ENCODE measurements at places on chromosomes 4 and X. TPM values are rescaled to one million over a fixed set of nuclear protein-coding genes. Genes with fewer than 3 reads are reported as not detected.
A peak's percentile ranks its signal among the peaks of the same experiment; 100 is the strongest.

DNA sequence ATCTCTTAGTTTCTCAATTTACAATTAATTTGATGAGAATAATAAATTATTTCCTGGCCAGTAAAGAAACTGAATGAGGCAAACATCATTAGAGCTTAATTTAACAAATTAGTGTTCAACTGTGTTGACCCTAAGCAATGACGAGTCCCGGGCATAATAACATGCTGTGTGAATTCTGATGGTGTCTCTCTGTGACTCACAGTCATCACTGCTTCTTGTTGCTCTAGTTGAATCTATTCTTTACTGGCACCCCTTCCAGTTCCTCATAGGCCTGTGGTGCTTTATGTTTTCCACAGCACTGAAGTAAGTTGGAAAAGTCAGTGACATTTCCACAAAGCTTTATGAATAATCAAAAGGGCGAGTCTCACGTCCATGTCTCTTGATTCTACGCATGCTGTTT, 57.7 kb upstream of the SLC7A11 start:
- DNase-seq = no peak

The ANKRD50 gene
- total RNA-seq = 24.3 TPM

DNA sequence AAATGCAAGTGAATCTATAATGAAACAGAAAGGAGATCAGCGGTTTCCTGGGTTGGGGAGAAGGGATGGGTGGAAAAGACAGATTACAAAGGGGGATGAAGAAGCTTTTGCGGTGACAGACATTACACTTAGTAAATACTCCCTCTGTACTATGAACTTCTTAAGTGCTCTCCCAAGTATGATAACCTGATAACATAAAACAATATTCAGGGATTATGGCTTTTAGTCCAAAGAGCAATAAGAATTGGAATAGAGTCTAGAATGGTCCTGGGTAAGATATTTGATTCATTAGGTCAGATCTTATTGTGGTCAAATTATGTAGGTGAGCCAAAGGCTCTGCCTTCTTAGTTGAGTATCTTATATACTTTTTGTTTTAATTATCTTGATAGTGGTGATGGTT, 9.2 kb downstream of the LRRC66 start:
- DNase-seq = no peak

The CLIC2 gene
- 0.59 TPM for total RNA-seq

- no peak for DNase-seq
Measured at GRCh38 chrX:29237972-29238371, 650.7 kb downstream of the IL1RAPL1 start.

DNA sequence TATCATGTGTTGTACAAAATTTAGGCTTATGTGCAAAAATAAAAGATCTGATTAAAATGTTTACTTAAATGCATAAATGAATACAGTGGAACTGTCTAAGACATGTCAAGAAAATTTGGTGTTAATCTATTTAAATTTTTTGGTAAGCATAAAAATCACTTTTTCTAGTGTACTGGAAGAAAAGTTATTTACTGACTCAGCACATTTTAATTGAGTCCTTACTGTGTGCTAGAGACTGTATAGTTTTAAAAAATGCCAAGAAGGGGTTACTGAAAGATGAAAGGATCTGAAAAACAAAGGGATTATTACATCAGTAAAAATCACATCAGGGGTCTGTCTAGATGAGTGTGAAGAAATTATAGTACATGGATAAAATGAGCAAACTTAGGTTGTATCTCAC, 60.6 kb downstream of the RAPGEF2 start:
- DNase-seq = no peak

DNA sequence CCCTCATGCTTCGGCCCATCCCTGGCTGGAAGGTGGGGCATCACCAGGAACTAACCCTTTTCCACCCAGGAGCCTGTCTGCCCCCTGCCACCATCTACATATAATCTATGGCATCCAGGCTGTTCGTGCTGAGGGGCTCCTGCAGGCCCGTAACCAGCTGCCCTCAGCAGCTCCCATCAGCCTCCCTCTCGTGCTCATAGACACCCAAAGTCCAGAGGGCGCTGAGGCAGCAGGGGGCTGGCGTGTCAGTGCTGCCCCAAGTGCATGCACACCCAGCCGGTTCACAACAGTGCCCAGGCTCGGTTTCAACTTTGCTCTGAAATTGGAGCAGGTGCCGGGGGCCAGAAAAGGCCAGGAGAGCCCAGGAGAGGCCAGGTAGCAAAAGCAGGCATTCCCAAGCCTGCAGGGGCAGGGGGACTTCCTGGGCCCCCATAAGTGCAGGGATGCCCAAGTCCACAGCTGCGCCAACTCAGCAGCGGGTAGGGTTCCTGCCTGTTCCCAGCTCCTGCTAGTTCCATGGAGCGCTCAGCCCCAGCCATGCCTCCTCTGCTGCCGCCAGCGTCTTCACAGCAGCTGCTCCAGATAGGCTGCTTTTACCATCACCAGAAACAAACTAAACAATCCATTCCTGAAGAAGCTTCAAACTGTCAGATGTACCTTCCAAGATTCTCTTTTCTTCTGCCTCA, 558.2 kb upstream of the GNPDA2 start:
- DNase-seq = no peak

DNA sequence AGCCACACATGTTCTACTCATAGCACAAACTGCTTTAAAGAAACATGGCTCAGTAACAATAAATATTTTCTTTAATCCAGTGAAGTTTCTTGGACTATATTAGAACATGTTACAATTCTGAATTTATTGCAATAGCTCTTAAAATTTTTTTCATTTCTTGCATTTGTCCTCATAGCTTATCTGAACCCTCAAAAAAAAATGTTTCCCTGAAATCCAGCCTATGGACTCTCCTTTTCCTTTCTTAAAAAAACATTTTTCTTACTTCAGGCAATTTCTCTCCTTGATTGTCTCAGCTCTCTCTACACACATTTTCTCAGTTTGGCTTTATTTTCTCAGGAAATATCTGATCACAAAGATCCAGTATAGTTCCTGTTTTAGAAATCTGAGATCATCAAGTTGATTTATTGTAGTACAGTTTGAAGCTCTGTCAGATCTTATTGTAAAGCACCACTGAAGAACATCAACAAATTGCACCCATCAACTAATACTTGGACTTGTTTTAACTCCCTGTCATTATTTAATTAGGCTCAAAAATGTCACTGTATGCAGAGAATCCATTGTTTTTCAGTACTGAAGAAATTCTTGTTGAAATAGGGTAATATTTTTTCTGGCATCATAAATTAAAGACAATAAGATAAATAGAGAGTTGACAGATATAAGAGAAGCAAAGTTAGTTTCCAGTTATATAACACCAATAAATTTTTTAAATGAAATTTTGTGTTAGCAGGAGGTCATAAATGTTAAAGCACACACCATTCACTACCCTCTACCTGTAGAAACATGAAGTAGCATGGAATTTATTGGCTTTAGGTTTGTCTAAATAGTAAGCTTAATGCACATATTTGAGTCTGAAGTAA, 317.7 kb downstream of the ARHGAP24 start:
- DNase-seq = no peak

- no peak for DNase-seq
Measured at GRCh38 chr4:135917011-135917410, 1615.3 kb downstream of the PCDH18 start.

DNA sequence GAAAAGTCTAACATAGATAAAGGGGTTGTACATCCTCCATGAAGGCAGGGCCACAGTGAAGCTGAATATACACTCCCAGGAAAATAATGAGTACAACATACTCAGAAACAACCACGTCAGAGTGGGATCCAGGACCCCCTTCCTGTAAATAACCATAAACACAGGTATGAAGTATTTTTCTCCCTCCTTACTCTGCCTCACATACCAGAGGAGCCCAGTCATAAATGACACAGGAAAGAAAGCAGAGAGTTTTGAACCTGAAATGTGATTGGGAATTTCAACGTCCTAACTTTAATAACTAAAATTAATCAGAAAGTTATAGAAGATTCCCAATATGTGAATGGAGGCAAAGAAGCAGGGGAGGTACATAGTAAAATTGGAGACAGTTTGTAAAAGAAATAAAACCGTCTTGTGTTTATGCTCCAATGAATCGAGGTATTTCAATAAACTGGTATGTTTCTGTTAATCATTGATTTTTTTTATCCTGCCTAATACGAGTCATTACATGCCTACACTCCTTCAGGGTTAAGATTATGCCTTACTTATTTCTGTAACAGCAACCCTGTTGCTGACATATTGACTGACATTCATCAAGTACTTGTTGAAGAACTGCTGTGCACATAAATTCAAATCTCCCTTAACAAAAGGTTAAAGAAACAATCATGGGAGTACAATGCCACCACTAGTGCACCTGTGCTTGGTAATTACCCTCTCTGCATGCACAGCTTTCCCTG, 431.3 kb downstream of the KCNIP4 start:
- DNase-seq = no peak

DNA sequence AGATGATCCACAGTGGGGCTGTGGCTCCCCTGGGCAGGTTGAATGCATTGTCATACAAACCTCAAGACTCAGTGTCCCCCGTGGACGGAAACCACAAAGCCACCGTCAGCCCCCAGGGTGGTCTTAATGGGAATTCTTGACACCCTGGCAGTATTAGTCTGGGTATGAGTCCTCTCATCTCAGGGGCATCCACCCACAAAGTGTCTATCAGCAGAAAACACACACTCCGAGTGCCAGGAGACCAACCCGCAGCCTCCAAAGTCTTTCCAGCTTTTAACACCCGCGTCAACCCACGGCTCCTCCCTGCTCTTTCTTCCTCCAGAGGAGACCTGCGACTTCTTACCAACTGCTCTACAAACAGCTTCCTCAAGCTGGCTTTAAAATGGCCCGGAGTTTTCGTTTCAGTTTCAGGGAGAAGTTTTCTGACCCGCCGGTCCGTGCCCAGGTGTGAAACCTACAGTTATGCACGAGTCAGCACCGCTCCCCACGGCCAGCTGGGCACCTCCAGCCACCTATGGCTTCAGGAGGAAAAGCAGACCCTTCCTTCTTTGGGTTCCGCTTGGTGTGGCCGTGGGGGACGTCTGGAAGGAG, 14.4 kb upstream of the ASMTL start:
- no peak for DNase-seq

DNA sequence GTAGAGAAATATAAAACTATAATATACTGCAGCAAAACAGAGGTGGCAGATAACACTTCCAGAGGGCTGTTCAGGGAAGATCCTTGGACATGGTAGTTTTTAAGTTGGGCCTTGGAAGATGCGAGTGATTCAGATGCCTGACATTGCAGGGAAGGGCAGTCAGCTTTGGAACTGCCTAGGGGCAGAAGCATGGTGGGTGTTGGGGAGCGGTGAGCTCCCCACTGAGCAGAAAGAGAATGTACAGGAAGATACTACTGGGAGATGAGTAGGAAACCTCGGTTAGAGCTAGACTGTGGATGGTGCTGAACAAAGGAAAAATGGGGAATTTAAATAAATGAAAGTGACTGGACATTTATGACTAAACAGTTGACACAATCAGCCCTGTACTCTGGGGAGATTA, 24.9 kb upstream of the SEC24B start:
- no peak for DNase-seq

The CC2D2A gene
- total RNA-seq = 11.8 TPM

DNA sequence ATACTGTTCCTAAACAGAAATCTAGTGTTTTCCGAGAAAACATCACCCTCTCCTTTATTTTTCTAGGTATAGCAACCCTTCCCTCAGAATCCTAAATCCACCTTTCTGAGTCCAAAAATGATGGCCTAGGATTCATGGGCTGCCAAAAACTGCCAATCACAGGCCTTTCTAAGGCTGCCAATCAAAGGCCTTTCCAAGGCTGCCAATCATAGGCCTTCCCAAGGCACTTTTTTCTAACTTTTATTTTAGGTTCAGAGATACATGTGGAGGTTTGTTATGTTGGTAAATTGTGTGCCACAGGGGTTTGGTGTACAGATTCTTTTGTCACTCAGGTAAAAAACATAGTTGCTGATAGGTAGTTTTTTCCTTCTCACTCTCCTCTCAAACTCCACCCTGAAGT, 673.7 kb downstream of the FAT4 start:
- no peak for DNase-seq

DNA sequence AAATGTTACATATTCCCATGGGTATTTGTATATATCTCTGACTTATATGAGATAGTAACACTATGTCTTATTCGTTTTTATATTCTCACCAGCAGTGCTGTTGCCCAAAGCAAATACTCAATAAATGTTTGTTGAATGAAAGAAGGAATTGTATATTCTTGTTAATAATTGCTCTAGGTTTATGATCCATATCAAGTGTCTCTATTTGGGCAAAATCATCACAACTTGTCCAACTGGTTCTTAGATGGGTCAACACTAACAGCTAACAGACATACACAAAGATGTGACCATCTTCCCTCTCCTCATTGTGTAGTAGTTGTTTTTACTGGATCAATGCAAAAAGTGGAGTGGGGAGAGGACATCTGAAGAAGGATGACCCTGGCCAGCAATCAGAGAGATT, 6.6 kb upstream of the APLN start:
- DNase-seq = no peak

DNA sequence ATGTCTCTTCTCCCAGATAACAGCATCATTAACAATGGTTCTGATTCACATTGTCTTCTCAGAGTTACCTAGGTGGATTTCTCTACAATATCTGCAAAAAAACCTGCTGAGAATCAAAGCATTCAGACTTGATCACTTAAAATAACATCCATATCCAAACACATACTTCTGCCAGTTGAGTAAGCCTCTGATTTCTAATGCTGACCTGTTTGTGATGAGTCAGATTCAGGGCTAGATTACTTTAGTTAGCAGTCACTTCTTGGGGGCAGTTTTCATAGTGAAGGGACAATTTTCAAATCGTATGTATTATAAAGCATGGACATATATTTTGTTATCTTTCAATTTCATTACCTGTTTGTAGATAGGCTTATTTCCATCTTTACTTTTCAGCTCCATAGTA, 35.5 kb downstream of the CCNI start:
- no peak for DNase-seq

The GAGE12F gene
- not detected for total RNA-seq

The OCIAD1 gene
- total RNA-seq = 103 TPM

- DNase-seq = peak; percentile 13
Measured at GRCh38 chrX:153970357-153971123, 1.1 kb downstream of the HCFC1 start.

GRCh38 chrX:109264878-109265277, 217.0 kb downstream of the GUCY2F start:
- DNase-seq = no peak

Data from Calu3 (cell line).